Activated CD4-positive, alpha-beta T cell treated with anti-CD3 and anti-CD28 coated beads for 36 hours (primary cell): ENCODE measurements at places on chromosomes 3 and 15. TPM values are rescaled to one million over a fixed set of nuclear protein-coding genes. Genes with fewer than 3 reads are reported as not detected.

DNA sequence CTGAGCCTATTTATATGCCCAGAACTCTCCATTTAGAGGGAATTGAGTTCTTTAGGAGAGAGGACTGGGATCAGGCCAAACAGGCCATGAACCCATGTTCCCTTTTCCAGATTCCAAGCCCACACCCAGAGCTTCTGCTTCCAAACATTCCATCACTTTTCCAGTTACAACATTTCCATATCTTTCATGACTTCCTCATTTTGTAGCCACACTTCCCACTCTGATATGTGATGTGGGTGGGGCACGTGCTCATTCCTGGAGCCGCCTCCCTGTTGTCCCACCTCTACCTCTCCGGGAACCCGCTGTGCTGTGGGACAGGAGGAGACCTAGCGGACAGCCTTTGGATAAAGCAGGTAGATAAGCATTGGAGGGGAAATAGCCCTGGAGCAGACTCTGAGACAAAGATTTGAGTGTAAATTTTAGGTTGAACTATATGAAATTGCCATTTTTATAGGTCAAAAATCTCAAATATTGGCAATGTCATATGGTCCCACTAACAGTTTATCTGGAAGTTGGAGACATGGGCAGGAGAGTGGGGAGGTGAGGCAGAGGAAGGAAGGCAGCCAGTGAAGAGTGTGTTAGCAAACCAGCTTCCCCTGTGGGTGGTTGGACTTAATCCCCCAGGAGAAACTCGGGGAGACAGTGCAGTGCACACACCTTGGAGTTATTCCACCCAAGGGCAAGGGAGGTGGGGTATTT lies 31.8 kb downstream of the CYP8B1 start:
- DNase-seq = no peak
- H3K4me3 ChIP-seq = no peak overlapping the region
- H3K27ac ChIP-seq = no peak overlapping the region
- H3K27me3 ChIP-seq = no peaks in the 10 kb centered on the region
- H3K4me1 ChIP-seq = peaks cover 15% of the 10 kb centered on the region

DNA sequence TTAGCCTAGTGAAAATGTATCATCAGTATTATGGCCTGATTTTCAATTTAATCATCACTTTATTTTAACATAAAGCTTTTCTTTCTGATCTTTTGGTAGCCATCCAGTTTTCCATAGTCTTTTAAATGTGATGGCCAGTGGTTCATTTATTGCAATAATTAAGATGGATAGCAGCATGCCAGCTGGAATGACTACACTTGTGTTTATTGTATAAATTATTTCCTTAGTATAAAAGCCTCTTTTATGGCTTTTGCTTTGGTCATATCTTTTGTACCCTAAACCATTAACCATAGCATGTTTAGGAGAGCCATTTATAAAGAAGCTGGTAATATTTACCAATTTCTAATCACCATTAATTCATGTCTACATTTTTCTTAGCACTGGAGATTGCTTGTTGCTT lies 31.7 kb downstream of the ALCAM start:
- no peak for DNase-seq
- H3K4me1 ChIP-seq = no peaks in the 10 kb centered on the region
- peaks cover 2% of the 10 kb centered on the region for H3K27me3 ChIP-seq
- H3K36me3 ChIP-seq = no peaks in the 10 kb centered on the region

- no peak overlapping the region for H3K4me3 ChIP-seq
- no peaks in the 10 kb centered on the region for H3K27me3 ChIP-seq
- H3K27ac ChIP-seq = no peak overlapping the region
- DNase-seq = no peak
- peaks cover 19% of the 10 kb centered on the region for H3K4me1 ChIP-seq
- H3K36me3 ChIP-seq = peaks cover 6% of the 10 kb centered on the region
Observed at GRCh38 chr15:89051875-89052274, 36.4 kb upstream of the ABHD2 start.

DNA sequence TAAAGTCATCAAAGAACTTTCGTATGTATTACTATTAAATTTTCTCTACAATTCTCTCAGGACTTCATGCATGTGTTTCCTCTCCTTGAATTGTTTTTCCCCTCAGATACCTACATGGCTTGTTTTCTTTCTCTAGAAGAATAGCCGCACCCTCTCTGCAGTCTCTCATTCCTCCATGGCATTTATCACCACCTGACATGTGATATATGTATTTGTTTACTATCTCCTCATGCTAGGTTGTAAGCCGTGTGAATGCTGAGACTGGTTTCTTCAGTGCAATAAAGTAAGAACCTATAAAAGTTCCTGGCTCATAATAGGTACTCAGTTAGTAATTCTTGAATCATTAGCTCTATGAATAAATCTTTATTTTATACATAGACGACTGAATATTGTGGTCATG lies 149.2 kb downstream of the CNTN4 start:
- DNase-seq = no peak
- H3K4me1 ChIP-seq = no peaks in the 10 kb centered on the region
- no peaks in the 10 kb centered on the region for H3K27me3 ChIP-seq
- no peaks in the 10 kb centered on the region for H3K36me3 ChIP-seq

Gene BSN
- 0.11 TPM for total RNA-seq
